ENCODE measurements at places on chromosomes 12 and 14.

- DNase-seq = peak; percentile 86
These were observed at the start of gene PACS2 for GRCh38 chr14:105314287-105315200. Gene PACS2 (plus strand): TSS chr14:105314748. CDS start chr14:105314919, 171 bp downstream.

GRCh38 chr12:13179211-13180074 is 17.1 kb upstream of the EMP1 start:
- DNase-seq = no peak

DNA sequence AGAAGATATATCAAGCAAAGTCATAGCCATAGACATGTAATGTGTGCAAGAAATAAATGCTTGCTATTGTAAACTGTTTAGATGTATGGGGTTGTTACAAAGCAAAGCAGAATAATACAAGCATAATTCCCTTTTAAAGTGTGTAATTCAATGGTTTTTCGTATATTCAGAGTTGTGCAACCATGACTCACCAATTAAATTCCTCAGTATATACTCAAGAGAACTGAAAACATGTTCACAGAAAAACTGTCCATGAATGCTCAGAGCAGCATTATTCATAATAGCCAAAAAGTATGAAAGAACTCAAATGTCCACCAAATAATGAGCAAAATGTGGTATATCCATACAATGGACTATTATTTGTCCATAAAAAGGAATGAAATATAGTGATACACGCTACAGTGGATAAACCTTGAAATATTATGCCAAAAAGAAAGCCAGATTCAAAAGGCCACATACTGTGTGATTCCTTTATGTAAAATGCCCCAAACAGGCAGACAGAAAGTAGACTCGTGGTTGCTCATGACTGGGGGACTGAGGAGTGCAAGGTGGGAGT is 9.3 kb downstream of the GXYLT1 start:
- DNase-seq = no peak

DNA sequence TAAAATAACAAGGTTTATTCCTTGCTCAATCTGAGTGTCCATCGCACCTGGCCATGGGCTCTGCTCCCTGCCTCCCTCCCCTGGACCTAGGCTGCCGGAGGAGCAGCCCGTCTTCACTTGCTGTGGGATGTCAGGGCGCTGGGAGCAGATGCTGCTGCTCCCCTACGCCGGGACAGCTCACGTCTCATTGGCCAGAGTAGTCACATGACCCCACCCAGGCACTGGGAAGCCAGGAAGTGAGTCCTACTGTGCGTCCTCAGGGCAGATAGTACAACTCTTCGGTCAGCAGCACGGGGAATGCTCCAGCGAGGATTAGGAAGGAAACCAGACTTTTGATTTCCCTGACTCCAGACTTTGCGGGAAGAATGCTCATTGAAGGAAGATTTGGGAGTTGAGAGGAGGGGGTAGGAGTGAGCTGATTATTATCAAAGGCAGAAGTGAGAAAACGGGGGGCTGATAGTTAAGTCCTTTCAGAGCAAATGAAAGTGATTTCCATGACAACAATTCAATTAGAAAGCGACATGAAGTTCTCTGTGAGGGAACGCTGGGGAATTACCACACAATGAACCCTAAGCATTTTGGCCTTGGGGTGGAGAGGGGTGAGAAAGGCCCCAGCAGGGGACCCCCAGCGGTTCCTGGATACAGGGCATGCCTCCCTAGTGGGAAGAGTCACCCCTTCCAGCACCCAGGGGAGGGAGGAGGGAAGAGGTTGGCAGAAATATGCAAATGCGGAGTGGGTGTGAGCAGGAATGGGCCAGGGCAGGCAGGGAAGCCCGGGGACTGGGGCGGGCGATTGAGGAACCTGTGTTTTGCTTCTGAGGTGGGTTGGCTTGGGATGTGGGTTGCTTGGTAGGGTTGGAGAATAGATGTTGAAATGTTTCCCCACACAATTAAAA is 215.5 kb downstream of the AACS start:
- DNase-seq = no peak

DNA sequence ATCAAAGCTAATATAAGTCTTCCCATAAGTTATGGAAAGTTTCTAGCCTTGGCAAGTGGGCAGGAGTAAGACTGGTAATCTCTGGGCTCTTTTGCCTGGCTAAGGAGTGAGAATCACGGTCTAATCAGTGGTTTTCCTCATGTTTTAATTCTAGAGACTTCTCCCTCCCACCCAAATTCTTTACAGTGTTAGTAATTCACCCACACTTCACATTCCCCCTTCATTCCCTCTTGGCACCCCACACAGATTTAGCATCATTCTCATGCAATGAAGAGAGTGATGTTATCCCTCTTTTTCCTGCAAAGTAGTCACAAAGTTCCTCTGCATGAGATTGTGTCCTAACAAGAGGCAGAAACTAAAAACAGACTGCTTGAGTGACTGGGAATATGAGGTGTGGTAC is 28.6 kb upstream of the CACNA2D4 start:
- no peak for DNase-seq

- no peak for DNase-seq
These were observed 75.4 kb upstream of the BDKRB2 start for GRCh38 chr14:96129128-96129736.

GRCh38 chr14:24680516-24680915 is 46.5 kb upstream of the GZMB start:
- peak; percentile 46 for DNase-seq

- no peak for DNase-seq
These were observed 145.8 kb downstream of the KIF26A start for GRCh38 chr14:104284107-104284592.

- DNase-seq = no peak
These were observed 172.3 kb upstream of the ATXN7L3B start for GRCh38 chr12:74365178-74365964.

GRCh38 chr14:100065111-100065871 is at the start of gene EVL:
Gene EVL (plus strand): TSS chr14:100065422. CDS start chr14:100065501, 79 bp downstream.
- peak; percentile 84 for DNase-seq

All from immature natural killer cell (primary cell).